ENCODE measurements at places on chromosomes 3 and 15. TPM values are rescaled to one million over a fixed set of nuclear protein-coding genes. Genes with fewer than 3 reads are reported as not detected.

- H3K4me1 ChIP-seq, result no peaks in the 10 kb centered on the region
- H3K4me3 ChIP-seq, result no peak overlapping the region
- H3K36me3 ChIP-seq, result no peaks in the 10 kb centered on the region
- DNase-seq, result no peak
- H3K27me3 ChIP-seq, result no peaks in the 10 kb centered on the region
Observed at GRCh38 chr3:16377196-16377595, 112.2 kb downstream of the OXNAD1 start.

DNA sequence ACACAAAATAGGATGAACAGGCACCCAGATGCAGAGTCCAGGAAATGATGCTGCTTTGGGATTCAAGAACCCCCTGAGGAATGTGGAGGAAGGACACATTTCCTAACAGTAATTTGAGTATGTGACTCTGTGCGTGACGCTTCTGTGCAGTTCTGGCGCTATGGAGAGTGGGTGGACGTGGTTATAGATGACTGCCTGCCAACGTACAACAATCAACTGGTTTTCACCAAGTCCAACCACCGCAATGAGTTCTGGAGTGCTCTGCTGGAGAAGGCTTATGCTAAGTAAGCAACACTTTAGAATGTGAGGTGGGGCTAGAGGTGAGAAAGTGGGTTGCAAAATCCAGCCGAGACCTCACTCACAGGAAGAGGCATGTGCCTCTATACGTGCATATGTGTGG, 28.3 kb downstream of the CAPN3 start:
- H3K4me1 ChIP-seq, result no peaks in the 10 kb centered on the region
- no peak overlapping the region for H3K27ac ChIP-seq
- no peak overlapping the region for H3K4me3 ChIP-seq
- no peaks in the 10 kb centered on the region for H3K36me3 ChIP-seq
- no peak for DNase-seq

DNA sequence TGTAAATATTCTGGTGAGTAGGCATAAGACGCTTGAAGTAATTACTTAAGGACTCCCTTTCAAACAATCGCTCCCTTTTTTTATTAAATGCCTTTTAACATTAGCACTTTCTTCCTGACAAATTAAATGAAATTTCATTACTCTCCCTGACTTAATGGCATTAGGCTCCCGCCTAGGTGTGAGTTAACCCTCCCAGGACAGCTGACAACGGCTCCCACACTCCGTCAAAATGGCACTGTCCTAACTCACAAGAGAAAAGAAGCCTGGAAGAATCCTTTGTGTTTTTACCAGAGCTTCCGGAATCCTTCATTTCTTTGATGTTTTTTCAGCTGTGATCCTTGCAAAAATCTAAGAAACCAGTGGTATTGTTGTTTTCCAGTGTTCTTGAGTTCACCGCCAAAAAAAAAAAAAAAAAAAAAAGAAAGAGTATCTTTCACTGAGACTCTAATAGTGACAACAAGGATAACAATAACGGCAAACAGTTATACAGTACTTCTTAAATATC, 861.0 kb upstream of the NR2F2 start:
- no peak overlapping the region for H3K4me3 ChIP-seq
- no peaks in the 10 kb centered on the region for H3K27me3 ChIP-seq
- H3K4me1 ChIP-seq, result no peaks in the 10 kb centered on the region
- DNase-seq, result no peak
- H3K27ac ChIP-seq, result no peak overlapping the region

- no peaks in the 10 kb centered on the region for H3K27me3 ChIP-seq
- no peaks in the 10 kb centered on the region for H3K4me1 ChIP-seq
- H3K36me3 ChIP-seq, result no peaks in the 10 kb centered on the region
- no peak overlapping the region for H3K4me3 ChIP-seq
Observed at GRCh38 chr15:99645543-99645935, 79.8 kb downstream of the MEF2A start.

- H3K4me3 ChIP-seq, result no peak overlapping the region
- peak; percentile 65 for DNase-seq
- H3K27me3 ChIP-seq, result no peaks in the 10 kb centered on the region
- peaks cover 50% of the 10 kb centered on the region for H3K4me1 ChIP-seq
- H3K27ac ChIP-seq, result peak overlapping the region; percentile 60
- H3K36me3 ChIP-seq, result 0 out of 2 replicates have a peak, but pooled peaks cover 3% of the 10 kb centered on the region
Observed at GRCh38 chr3:152331018-152331541, 62.4 kb downstream of the MBNL1 start.

- H3K4me3 ChIP-seq, result no peak overlapping the region
- DNase-seq, result no peak
- no peaks in the 10 kb centered on the region for H3K4me1 ChIP-seq
- H3K27ac ChIP-seq, result no peak overlapping the region
- no peaks in the 10 kb centered on the region for H3K36me3 ChIP-seq
Observed at GRCh38 chr3:179449636-179450035, 1.6 kb downstream of the GNB4 start.

GRCh38 chr3:140189267-140189666, 254.3 kb downstream of the CLSTN2 start:
- H3K4me1 ChIP-seq, result no peaks in the 10 kb centered on the region
- no peaks in the 10 kb centered on the region for H3K36me3 ChIP-seq
- H3K4me3 ChIP-seq, result no peak overlapping the region
- H3K27me3 ChIP-seq, result peaks cover 5% of the 10 kb centered on the region
- DNase-seq, result no peak

Gene KLHL6
- total RNA-seq, result 0.15 TPM

Gene ANKRD34C
- total RNA-seq, result not detected

Gene RNF111
- total RNA-seq, result 31.5 TPM

Gene CDHR4
- not detected for total RNA-seq
